Muscle of leg (tissue), 16 donors: ENCODE measurements at places on chromosomes 3 and 15. TPM values are rescaled to one million over a fixed set of nuclear protein-coding genes. Genes with fewer than 3 reads are reported as not detected.
A peak's percentile ranks its signal among the peaks of the same experiment; 100 is the strongest.

DNA sequence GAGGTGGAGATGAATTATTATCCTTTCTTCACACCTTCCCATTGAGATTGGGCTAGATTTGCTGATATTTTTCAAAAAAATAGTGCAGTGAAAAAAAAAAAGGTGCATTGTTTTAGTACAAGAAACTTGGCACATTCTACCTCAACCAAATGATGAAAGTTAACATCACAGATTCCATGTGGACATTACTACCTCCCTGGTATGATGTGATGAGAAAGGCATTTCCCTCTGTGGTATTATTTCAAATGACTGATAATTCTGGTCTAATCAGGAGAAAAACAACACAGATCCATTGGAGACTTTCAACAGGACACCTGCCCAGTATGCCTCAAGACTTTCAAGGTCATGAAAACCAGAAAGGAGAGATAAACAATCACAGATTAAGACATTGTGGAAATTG is 313.4 kb downstream of the BCHE start:
- DNase-seq: no peak

GRCh38 chr3:139111392-139112229 is 66.9 kb upstream of the PRR23C start:
- DNase-seq: peak; percentile 42

DNA sequence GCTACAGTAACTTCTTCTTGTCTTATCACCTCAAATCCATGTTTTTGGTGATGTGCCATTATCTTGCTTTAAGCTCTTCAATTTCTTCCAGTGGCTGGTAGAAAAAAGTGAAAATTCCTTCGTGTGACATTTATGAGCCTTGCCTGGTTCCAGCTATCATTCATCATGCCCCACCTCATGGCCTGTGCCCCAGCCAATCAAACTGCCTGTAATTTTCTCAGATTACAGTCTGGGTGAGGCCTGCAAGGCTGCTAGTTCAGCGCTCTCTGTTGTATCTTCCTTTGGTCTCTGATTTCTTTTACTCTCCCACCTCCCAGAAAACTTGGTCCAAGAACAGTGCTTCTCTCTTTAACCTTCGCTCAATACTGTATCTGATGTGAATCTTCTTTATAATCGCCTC is 249.3 kb upstream of the ZNF717 start:
- no peak for DNase-seq

DNA sequence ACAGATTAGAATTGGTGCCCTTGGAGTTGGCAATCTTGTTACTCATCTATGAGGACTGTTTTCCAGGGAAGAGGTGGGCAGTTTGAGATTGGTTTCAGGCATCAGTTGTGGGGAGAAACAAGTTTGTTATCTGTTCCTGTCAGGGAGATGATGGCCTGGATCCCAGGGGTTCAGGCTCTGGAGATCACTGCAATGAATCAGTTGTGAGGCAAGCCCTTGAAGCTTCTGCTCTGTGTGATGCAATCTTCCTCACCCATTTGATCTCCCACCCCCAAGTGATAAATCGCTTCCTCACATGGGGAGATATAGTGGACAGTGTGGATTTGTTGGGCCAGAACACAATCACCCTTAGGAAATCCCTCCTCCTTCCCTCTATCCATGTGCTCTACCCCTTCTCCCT is 276.6 kb upstream of the LRTM1 start:
- DNase-seq: no peak

DNA sequence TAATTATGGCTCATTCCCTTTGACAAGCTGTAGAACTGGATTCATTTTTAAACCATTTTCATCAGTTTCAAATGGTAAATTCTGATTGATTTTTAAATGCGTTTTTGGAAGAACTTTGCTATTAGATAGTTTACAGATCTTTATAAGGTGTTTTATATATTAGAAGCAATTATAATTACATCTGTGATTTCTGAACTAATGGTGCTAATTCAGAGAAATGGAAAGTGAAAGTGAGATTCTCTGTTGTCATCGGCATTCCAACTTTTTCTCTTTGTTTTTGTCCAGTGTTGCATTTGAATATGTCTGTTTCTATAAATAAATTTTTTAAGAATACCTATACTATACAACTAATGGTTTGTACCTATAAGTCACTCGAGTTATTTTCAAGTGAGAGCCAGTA is 62.7 kb downstream of the PXYLP1 start:
- DNase-seq: no peak

DNA sequence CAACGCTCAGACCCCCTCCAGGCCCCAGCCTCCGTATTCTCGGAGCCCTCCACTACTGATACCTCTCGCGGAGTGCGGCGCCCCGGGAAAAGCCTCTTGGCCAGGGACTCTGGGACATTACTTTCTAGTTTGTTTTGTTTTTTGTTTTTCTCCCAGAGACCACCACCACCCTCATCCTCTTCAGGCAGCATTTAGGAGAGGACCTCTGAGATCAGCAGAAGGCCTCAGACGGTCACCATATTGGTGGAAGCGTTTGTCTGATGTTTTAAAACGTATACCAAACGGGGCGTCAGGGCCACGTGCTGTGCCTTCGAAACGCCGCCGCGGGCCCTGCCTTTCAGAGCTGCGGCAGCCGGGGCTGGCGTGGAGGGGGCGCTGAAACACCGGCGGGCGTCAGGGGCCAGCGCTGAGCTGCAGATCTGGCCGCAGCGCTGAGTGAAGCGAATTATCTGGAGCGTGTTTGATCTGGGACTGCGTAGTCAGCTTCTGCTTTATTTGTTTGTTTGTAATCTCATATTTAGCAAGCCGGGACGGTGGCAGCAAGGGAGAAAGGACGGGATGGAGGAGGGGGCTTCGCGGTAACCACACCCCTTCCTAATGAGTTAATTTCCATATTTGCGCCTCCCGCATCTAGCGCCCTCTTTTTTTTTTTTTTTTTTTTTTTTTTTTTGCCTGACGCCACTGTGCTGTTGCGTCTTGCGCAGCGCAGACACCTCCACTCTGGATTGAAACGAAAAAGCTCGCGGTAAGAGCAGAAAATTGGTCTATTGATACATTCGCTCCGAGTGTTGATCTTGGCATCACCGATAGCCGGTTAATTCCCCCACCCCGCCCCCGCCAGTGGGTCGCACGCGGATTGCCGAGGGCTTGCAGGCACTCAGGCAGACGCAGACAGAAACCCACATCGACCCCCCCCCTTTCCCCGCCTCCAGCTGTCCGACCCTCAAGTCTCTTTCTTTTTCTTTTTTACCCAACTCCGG is 14.9 kb downstream of the SOX2 start:
- no peak for DNase-seq

GRCh38 chr15:46441294-46442062 is 806.6 kb downstream of the SQOR start:
- peak; percentile 17 for DNase-seq

DNA sequence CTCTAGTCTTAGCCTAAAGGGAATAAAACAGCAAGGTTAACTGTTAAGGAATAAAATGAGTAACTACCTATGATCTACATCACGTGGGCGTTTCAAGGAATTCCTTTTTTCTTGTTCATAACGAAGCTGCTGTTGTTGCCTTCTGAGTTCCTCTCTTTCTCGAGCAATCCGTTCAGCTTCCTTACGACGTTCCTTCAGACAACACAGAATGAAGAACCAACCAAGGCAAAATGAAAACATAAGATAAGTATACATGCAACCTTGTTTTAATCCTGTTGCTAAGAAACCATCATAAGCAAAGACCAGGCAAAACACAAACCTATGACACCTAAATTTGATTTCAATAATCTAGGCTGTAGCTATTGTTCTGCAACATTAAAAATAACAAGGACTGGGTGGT is 44.1 kb downstream of the SLTM start:
- DNase-seq: no peak

- DNase-seq: no peak
Measured at GRCh38 chr3:150504483-150504882, 41.8 kb downstream of the SERP1 start.

GRCh38 chr15:79467865-79468586 is 35.9 kb downstream of the MINAR1 start:
- DNase-seq: no peak

DNA sequence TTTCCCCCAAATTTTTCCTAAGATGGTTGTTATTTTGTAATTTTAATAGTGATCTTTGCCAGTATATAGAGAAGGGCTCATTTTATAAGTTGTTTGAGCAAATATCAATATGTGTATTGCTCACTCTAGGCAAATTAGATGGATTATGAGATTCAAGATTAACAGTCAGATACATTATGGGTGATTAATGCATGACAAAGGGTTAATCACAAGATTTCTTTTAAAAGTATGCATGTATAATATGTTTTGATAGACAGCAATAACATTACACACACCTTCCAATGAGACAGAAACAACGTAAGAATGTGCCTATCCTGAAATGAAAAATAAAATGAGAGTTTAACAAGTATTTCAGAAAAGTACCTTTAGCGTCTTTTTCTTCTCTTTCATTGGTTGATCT is 547.6 kb upstream of the AGTR1 start:
- no peak for DNase-seq

GRCh38 chr3:150497956-150498355 is 48.3 kb downstream of the SERP1 start:
- no peak for DNase-seq

- DNase-seq: no peak
Measured at GRCh38 chr3:121064121-121064520, 156.1 kb downstream of the STXBP5L start.

- DNase-seq: no peak
Measured at GRCh38 chr15:31062310-31062847, 39.1 kb downstream of the TRPM1 start.

DNA sequence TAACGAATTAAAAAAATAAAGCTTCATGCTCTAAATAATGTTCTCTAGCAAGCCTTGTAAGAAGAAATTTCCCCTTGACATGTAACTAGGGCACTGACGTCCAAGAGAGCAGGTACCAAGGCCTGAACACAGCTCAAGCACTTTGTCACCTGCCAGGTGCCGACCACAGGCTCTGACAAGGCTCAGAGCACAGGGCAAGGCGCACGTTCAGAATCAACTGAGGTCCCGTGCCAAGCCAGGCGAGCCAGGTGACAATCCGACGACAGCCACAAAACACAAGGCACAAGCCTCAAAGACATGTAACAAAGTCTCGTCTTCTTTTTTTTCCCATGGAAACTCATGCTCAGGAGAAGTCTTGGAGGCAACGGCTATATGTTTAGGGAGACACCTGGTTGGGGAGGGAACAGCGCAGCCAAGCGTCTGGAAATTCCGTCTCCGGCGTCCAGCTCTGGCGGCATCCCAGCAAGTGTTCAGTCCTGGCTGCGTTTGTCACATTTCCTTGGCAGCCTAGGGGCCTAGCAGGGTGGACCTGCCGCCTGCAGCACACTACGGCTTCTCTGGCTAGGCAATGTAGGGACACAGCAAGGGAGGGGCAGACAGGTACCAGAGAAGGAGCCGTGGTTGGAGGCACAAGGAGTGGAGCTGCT is 76.7 kb downstream of the ADAMTS17 start:
- peak; percentile 81 for DNase-seq

Gene CLEC3B
- polyA plus RNA-seq: 79.2 TPM

Gene NPAP1
- polyA plus RNA-seq: 0.08 TPM

Gene CAND2
- polyA plus RNA-seq: 30.6 TPM

Gene PYGO1
- polyA plus RNA-seq: 11.6 TPM

Gene SNX4
- polyA plus RNA-seq: 34.3 TPM

Gene KLHL40
- polyA plus RNA-seq: 153 TPM

Gene HTR3E
- polyA plus RNA-seq: not detected

Gene MST1R
- polyA plus RNA-seq: 1.8 TPM
